ENCODE measurements at places on chromosomes 4 and X. TPM values are rescaled to one million over a fixed set of nuclear protein-coding genes. Genes with fewer than 3 reads are reported as not detected.

Gene TBC1D9
- 69.5 TPM for total RNA-seq

Gene FREM3
- not detected for total RNA-seq

Gene F8A3
- 1.9 TPM for total RNA-seq

Gene NUDT6
- total RNA-seq: 11.3 TPM

Gene DRP2
- 8.5 TPM for total RNA-seq

Gene KLHL4
- total RNA-seq: 36.3 TPM

Gene NLGN4X
- total RNA-seq: 63.2 TPM

Gene RBM46
- not detected for total RNA-seq

Gene CXCL13
- total RNA-seq: not detected

Gene DAPP1
- total RNA-seq: 0.31 TPM

Gene TEC
- 4.7 TPM for total RNA-seq

Gene SPANXC
- not detected for total RNA-seq

Gene HEPH
- total RNA-seq: 4.7 TPM

Gene USP17L29
- not detected for total RNA-seq

Gene H2BW2
- total RNA-seq: not detected

Gene PPARGC1A
- total RNA-seq: 8.5 TPM

Gene CFI
- 1.6 TPM for total RNA-seq

Gene TCEAL6
- 5.9 TPM for total RNA-seq

Gene HSFX4
- not detected for total RNA-seq

Gene BEX1
- total RNA-seq: 136 TPM

Gene IDH3G
- 58.5 TPM for total RNA-seq

Gene TMPRSS11B
- total RNA-seq: not detected

Gene TASL
- total RNA-seq: 0.31 TPM

Gene FAM47B
- not detected for total RNA-seq

Gene ZCCHC4
- 23.8 TPM for total RNA-seq

Gene VCX3B
- total RNA-seq: not detected

Gene PGRMC1
- 140 TPM for total RNA-seq

Data from parietal lobe (tissue), 2 donors.